Thyroid gland (tissue), 4 donors: ENCODE measurements at places on chromosomes 13 and 19. TPM values are rescaled to one million over a fixed set of nuclear protein-coding genes. Genes with fewer than 3 reads are reported as not detected.

The SOHLH2 gene
- total RNA-seq, result not detected

The CGB3 gene
- total RNA-seq, result not detected

The CYP4F2 gene
- not detected for total RNA-seq

The EID2B gene
- total RNA-seq, result 4.6 TPM

The PDE4C gene
- total RNA-seq, result not detected

GRCh38 chr19:52224211-52224610, 34.4 kb downstream of the PPP2R1A start:
- H3K4me1 ChIP-seq, result no peaks in the 10 kb centered on the region
- no peak for DNase-seq
- H3K27ac ChIP-seq, result no peak overlapping the region
- H3K4me3 ChIP-seq, result no peak overlapping the region
- H3K27me3 ChIP-seq, result no peaks in the 10 kb centered on the region
- H3K36me3 ChIP-seq, result peaks cover 88% of the 10 kb centered on the region

DNA sequence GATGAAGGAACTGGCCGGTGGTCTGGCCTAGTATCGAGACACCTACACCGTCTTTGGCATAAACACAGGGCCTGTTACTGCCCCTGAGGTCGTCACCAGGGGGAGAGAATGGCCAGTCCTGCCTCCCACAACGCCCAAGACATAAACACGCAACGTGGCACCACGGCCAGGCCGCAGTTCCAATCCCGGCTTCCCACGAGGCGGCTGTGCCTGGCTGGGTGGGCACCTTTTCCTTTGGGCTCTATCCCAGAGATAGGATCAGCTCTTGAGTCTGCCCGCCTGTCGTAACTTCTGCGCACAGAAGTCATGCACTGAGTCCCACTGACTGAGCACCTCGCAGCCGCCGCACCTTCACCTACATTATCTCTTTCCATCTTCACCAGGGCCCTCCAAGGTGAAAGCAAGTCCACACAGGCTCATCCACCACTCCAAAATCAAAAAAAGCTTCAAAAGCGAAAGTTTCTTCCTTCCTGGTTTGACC, 1.1 kb downstream of the MIER2 start:
- peak overlapping the region; percentile 25 for H3K4me3 ChIP-seq
- DNase-seq, result no peak
- H3K36me3 ChIP-seq, result no peaks in the 10 kb centered on the region
- H3K27ac ChIP-seq, result peak overlapping the region; percentile 41

GRCh38 chr13:25932365-25932764, 119.5 kb downstream of the SHISA2 start:
- no peak for DNase-seq
- no peak overlapping the region for H3K4me3 ChIP-seq
- no peak overlapping the region for H3K27ac ChIP-seq
- no peaks in the 10 kb centered on the region for H3K4me1 ChIP-seq
- no peaks in the 10 kb centered on the region for H3K36me3 ChIP-seq
- no peaks in the 10 kb centered on the region for H3K27me3 ChIP-seq

GRCh38 chr19:48746738-48747575, at the start of gene IZUMO1:
IZUMO1 (minus strand) TSS chr19:48746909; CDS start chr19:48745859, 1,050 bp downstream.
- no peaks in the 10 kb centered on the region for H3K27me3 ChIP-seq
- DNase-seq, result peak; percentile 75
- peaks cover 14% of the 10 kb centered on the region for H3K4me1 ChIP-seq
- H3K4me3 ChIP-seq, result peak within 1 kb of the TSS; percentile 17

- no peaks in the 10 kb centered on the region for H3K36me3 ChIP-seq
- no peak overlapping the region for H3K4me3 ChIP-seq
- H3K4me1 ChIP-seq, result no peaks in the 10 kb centered on the region
- no peak overlapping the region for H3K27ac ChIP-seq
- H3K27me3 ChIP-seq, result no peaks in the 10 kb centered on the region
- DNase-seq, result no peak
Observed at GRCh38 chr19:31583148-31583547, 233.9 kb upstream of the TSHZ3 start.

DNA sequence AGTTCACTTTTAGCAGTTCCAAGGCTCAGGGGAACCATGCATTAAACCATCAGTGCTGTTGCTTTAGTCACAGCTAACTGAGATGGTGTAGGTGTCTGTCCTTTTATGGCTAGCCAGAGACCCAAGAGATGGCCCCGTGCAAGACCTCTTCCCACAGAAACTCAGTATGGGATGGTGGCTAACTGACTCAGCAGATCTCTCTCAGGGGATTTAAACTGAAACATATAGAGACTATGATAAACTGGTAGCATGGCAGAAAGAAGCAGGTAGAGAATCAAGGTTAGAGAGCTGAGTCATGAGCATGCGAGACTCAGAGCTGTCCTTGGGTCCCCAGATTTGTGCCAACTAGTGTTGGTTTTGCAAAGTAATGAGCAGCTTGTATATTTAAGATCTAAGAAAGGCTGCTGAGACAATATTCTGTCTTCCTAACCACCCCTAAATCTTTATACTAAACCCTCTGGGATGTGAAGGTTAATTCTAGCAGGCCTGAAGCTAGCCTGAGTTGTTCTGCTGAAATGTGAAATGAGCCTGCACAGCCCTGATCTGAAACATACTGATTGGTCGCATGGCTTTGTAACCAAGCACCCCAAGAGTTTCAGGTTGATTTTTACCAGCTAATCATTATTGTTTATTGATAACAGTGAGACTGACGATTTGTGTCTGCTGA, 6.5 kb upstream of the SCEL start:
- H3K27ac ChIP-seq, result no peak overlapping the region
- H3K27me3 ChIP-seq, result no peaks in the 10 kb centered on the region
- no peak overlapping the region for H3K4me3 ChIP-seq
- H3K36me3 ChIP-seq, result no peaks in the 10 kb centered on the region

GRCh38 chr13:78993792-78994191, 334.8 kb upstream of the OBI1 start:
- no peaks in the 10 kb centered on the region for H3K27me3 ChIP-seq
- no peak overlapping the region for H3K4me3 ChIP-seq
- H3K36me3 ChIP-seq, result no peaks in the 10 kb centered on the region
- H3K27ac ChIP-seq, result no peak overlapping the region

- H3K36me3 ChIP-seq, result peaks cover 19% of the 10 kb centered on the region
- no peak overlapping the region for H3K4me3 ChIP-seq
- peak; percentile 17 for DNase-seq
- peak overlapping the region; percentile 14 for H3K27ac ChIP-seq
- no peaks in the 10 kb centered on the region for H3K27me3 ChIP-seq
Observed at GRCh38 chr19:11046605-11047354, 42.5 kb upstream of the LDLR start.

- H3K27ac ChIP-seq, result no peak overlapping the region
- no peaks in the 10 kb centered on the region for H3K27me3 ChIP-seq
- no peaks in the 10 kb centered on the region for H3K36me3 ChIP-seq
Observed at GRCh38 chr13:99648927-99649326, 147.7 kb downstream of the TM9SF2 start.

- H3K36me3 ChIP-seq, result no peaks in the 10 kb centered on the region
- DNase-seq, result no peak
- no peak overlapping the region for H3K27ac ChIP-seq
- H3K4me1 ChIP-seq, result no peaks in the 10 kb centered on the region
Observed at GRCh38 chr13:59744747-59745391, 418.9 kb downstream of the DIAPH3 start.

DNA sequence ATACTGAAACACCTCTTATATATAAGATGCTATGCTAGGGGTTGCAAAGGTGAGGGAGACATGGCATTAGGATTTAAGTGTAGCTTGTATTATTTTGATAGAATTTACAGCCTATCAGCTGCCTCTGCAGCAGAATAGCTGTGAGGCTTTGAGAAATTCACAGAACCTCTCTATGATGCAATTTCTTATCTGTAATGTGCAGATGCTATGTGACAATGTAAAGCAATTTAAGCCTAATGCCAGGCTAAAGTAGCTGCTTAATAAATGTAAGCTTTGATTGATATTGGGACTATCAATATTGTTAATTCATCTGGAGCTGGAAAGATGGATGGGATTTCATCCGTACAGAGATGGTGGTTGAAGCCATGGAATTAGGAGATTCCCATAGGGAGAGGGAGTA, 1.6 kb downstream of the ADGRE3 start:
- no peaks in the 10 kb centered on the region for H3K4me1 ChIP-seq
- no peak overlapping the region for H3K4me3 ChIP-seq
- no peak overlapping the region for H3K27ac ChIP-seq

- H3K36me3 ChIP-seq, result no peaks in the 10 kb centered on the region
- no peaks in the 10 kb centered on the region for H3K27me3 ChIP-seq
- H3K27ac ChIP-seq, result no peak overlapping the region
- DNase-seq, result no peak
- peaks cover 17% of the 10 kb centered on the region for H3K4me1 ChIP-seq
Observed at GRCh38 chr13:99378985-99379733, 72.0 kb upstream of the GPR183 start.

- peaks cover 19% of the 10 kb centered on the region for H3K4me1 ChIP-seq
- no peaks in the 10 kb centered on the region for H3K36me3 ChIP-seq
- H3K27me3 ChIP-seq, result no peaks in the 10 kb centered on the region
- peak; percentile 71 for DNase-seq
Observed at GRCh38 chr19:32404933-32405430, 588 bp upstream of the DPY19L3 start.

DNA sequence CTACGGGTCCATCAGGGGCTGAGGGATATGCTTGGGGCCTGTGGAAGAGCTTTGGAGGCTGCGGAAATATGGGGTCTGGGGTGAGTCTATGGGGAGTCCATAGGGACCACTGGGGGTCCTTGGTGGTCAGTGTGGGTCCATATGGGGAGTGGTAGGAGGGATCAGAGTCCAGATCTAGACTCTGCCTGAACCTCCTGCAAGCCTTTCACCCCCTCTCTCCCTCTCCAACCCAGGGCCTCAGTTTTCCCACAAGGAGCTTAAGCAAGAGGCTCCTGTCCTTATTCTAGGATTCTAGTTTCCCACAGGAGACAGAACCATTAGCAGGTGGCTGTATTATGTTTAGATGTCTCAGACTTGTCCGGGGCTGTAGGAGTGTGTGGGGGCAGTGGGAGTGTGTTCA, 161.9 kb upstream of the TSHZ3 start:
- H3K27me3 ChIP-seq, result no peaks in the 10 kb centered on the region
- no peak for DNase-seq
- H3K27ac ChIP-seq, result no peak overlapping the region

GRCh38 chr13:56009418-56009817, 1131.3 kb upstream of the PRR20A start:
- H3K36me3 ChIP-seq, result no peaks in the 10 kb centered on the region
- DNase-seq, result no peak

DNA sequence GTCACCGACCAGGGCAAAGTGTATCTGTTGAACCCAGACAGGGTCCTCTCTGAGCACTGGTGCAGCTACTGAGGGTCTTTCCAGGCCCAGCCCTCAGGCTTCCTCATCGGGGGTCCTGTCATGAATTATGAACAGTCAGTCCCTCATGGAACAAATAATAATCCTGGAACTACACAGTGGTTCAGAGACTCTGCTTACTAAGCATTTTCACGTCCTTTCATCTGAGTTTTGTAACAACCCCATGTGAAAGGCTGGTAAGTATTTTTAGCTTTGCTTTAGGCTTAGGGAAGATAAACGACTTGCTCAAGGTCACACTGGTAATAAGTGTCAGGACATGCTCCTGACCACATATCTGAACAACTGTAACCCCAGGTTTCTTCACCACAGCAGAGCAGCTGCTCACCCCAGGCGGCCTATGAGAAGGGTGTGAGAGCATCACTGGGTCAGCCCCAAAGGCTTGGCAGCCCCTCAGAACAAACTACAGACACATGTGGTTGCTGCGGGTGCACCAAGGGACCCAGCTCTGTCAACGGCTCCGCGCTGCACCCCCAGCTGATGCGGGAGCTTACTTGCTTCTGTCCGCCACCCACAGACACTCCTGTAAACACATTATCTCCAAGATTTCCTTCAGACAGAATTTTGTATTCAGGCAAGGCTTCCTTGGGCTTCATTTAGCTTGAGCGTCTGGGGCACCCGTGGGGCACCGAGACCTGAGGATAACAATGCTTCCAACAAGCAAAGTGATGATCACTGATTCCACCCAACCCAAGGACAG, 19.4 kb upstream of the GSX1 start:
- no peak overlapping the region for H3K4me3 ChIP-seq
- H3K27me3 ChIP-seq, result no peaks in the 10 kb centered on the region
- no peak for DNase-seq
- H3K27ac ChIP-seq, result no peak overlapping the region

DNA sequence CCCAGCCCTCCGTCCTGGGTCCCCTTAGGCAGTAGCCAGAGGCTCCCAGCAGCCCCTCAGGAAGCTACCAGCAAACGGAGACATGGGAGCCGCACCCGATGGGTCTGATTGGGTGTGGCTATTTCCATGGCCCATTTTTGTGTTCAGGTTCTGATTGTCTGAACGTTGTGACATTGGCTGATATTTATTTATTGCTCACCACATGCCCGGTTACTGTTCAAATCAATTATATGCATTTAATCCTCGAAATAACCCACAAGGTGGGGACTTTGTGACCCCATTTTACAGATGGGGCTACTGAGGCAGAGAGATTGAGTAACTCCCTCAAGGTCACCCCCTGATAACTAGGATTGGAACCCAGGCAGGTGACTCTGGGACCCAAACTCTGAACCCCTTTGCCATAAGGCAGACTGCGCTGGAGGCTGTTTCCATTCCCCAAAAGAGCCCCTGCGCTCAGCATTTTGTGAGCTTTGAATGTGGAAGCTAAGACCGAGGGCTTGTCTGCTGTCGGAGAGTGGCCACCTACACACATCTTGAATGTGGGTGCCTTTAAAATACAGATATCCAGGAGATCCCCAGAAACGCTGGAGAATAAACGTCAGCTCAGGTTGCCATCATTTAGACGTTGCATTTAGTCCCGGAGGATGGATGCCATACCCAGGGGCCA, 13.6 kb upstream of the MCF2L start:
- peaks cover 19% of the 10 kb centered on the region for H3K4me1 ChIP-seq
- no peaks in the 10 kb centered on the region for H3K36me3 ChIP-seq
- DNase-seq, result no peak
- H3K27ac ChIP-seq, result no peak overlapping the region
